ENCODE measurements at places on chromosomes 2 and 18.
A peak's percentile ranks its signal among the peaks of the same experiment; 100 is the strongest.

DNA sequence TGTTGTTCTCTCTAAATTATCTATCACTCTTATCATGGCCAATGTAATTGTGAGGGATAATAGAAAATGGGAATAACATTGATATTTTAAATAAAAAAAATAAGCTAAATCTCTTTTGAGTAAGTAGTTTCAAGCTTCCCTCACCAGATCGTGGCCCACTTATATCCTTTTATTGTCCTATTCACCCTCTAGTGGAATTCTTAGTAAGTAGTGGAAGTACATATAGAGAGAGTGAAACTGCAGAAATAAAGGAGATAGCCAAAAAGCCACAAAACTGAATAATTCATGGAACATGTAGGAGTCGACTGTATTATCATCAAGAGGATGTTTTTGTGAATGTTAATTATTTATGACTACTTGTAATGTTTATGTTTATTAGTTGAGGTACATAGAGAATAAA is 66.1 kb upstream of the DTNA start:
- DNase-seq: no peak

GRCh38 chr2:70362661-70363060 is 60.8 kb upstream of the FAM136A start:
- no peak for DNase-seq

DNA sequence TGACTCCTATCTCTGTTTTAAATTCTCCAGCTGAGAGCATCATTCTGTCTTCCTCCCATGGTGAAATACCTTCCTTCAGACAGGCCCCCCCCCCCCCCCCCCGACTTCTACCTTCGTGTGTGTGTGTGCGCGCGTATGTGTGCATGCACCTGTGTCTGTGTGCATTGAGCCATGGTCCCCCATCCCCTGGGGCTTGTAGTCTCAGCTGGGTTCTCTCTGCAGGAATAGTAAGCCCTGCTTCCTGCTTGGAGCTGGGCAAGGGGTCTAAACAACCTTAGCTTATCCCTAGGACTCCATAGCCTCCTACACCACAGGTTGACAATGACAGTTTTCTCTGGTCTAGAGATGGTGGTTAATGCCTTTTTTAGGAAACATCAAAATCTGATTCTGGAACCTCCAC is 427.5 kb upstream of the KLHL29 start:
- no peak for DNase-seq

DNA sequence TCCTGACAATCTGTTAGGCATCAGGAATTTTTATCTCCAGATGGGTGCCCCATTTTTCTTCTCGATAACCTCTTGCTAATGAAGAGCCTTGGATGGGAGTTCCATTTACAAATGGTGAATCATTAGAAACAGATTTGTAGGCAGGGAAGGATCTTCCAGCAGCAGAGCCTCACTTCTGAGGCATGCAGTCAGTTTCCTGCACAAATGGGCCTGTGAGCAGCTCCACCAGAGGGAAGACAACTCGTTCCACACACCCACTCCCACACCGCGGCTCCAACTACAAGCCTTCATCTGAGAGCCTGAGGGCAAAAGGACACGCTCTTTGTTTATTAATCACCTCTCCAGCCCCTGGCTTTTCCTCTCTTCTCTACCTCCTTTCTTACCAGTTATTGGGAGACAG is 108.5 kb downstream of the CTAGE1 start:
- peak; percentile 84 for DNase-seq

- no peak for DNase-seq
These were observed 90.6 kb upstream of the PELI1 start for GRCh38 chr2:64234785-64235184.

GRCh38 chr2:242012956-242013764 is 143.6 kb downstream of the RTP5 start:
- DNase-seq: no peak

DNA sequence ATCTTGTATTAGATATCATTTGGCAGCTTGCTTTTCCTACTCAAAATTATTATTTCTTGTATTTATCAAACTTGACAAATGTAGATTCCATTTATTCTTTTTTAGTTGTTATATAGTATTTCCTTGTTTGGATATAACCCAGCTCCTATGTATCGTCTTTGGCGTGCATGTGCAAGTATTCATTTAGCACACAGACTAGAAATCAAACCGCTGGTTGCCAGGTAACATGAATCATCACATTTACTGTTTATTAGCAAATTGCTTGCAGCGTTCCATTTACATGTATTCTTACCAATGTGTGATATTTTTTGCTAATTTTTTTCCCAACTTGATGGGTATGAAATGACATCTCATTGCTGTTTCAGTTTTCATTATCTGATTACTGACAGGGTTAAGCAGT is 2089.7 kb upstream of the CELF4 start:
- DNase-seq: no peak

DNA sequence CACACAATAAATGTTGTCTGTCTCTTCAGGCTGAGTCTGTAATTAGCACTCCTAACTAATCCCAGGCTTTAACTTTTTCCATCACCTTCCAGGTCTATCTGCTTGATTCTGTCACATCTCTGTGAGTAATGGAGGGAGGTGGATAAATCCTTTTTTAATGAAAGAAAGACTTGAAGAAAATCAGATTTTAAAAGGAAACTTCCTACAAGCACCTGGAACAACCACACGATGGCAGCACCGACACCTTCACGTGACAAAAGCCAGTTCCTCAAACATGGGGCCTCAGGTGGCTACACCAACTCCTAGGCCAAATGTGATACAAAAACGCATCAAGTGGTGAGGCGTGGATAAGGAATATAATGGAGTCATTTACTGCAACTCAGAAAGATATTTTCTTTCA is 41.8 kb downstream of the TGFBRAP1 start:
- peak; percentile 10 for DNase-seq

Measured in astrocyte (in vitro differentiated cells and primary cell).